Thyroid gland (tissue), 4 donors: ENCODE measurements at places on chromosomes 3 and 15.
A peak's percentile ranks its signal among the peaks of the same experiment; 100 is the strongest.

DNA sequence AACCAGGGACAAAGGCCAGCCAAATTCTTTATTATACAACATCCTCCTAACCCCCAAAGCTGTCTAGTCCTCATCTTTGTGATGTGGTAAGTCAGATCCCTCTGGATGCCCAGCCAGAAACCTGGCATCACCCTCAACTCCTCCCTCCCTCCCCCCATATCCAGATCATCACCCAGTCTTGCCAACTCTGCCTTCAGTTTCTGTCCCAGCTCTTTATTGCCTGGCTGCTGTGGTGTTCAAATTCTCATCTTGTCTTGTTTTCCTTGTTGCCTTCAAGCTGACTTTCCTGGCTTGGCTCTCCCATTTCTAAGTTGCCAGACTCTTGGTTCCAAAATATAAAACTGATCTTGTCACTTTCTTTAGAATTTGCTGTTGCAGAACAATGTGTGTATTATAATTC is 28.6 kb downstream of the MAP2K1 start:
- DNase-seq: no peak
- H3K4me1 ChIP-seq: peaks cover 32% of the 10 kb centered on the region
- no peaks in the 10 kb centered on the region for H3K36me3 ChIP-seq
- H3K27me3 ChIP-seq: no peaks in the 10 kb centered on the region
- no peak overlapping the region for H3K27ac ChIP-seq
- no peak overlapping the region for H3K4me3 ChIP-seq

DNA sequence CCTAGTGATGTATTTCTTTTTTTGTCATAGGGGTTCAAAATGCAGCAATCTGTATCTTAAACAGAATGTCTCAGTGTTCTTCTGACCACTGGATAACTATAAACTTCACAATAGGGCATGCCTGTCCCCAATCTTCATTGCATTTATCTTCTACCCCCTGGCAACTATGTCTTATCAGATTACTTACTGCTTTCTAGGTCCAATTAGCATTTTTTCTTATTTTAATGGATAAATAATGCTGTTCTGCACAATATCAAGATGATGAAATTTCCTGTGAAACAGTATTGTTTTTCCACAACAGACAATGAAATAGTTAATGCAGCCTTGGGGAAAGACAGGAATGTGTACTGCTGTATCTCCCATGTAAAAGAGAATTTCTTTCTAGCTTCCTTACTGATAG is 432.1 kb downstream of the NSUN3 start:
- no peak overlapping the region for H3K27ac ChIP-seq
- no peak for DNase-seq
- no peaks in the 10 kb centered on the region for H3K4me1 ChIP-seq

DNA sequence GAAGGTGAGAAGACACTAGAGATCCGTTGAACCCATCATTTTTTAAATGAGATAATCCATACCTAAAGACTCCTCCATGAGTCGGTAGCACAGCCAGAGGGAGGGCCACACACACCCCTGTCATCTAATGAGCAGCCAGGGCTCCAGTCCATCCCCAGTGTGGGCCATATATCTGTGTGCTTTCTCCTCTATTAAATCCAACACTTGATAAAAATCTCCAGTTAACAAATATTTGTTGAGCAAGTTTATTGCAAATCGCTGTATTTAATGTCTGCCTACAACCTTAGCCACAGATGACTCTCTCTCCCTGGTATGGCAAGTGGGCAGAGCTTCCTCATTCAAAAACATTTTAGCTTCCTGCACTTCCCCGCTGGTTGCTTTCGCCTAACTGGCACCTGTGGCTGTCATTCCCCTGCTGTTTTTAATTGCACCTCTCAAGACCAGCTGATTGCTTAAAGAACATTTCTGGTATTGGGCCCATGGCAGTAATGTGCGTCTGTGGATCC is 82.8 kb downstream of the SMAD3 start:
- peak; percentile 50 for DNase-seq
- H3K4me3 ChIP-seq: no peak overlapping the region
- peak overlapping the region; percentile 85 for H3K27ac ChIP-seq

DNA sequence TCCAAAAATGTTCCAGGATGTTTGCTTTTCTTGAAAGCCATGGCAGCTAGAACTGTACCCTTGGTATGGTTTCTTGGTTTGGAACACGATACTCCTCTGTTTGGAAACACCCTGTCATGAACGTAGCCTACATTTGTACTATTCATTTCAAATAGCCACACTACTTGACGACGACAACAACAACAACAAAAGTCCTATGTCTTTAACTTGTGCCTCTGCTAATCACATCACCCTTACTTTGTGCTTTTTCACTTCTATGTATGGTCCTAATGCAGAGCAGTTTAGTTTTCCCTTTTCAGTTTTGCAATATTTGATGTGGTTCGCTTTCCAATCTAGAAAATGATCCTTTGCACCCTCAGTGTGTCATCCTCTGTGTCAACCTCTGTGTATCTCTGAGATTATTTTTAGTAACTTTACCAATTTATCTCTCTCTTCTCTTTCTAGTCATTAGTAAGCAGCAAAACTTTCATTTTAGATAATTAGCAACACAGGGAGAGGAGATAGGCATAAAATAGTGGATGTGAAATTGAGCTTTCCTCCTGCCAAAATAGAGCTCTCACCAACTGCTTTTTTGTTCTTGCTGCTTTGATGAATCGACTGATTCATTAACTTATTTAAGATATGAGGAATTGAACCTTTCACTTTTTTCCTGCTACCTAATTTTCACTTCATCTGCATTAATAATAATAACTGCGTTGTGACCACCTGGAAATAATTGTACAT is 44.1 kb upstream of the TP63 start:
- H3K27me3 ChIP-seq: no peaks in the 10 kb centered on the region
- no peak for DNase-seq
- H3K4me1 ChIP-seq: no peaks in the 10 kb centered on the region
- H3K36me3 ChIP-seq: no peaks in the 10 kb centered on the region
- no peak overlapping the region for H3K4me3 ChIP-seq

- no peak for DNase-seq
- no peaks in the 10 kb centered on the region for H3K36me3 ChIP-seq
- no peak overlapping the region for H3K27ac ChIP-seq
- H3K4me3 ChIP-seq: no peak overlapping the region
- no peaks in the 10 kb centered on the region for H3K27me3 ChIP-seq
Observed at GRCh38 chr3:146404436-146404835, 64.9 kb downstream of the PLSCR2 start.
